Substantia nigra (tissue), 51 donors: ENCODE measurements at places on chromosomes 13 and 19.

GRCh38 chr19:41753159-41753558 lies 2.2 kb upstream of the CEACAM6 start:
- DNase-seq: peak; percentile 7

GRCh38 chr19:52200044-52200443 lies 10.2 kb downstream of the PPP2R1A start:
- DNase-seq: no peak

GRCh38 chr13:25692099-25692498 lies 320.3 kb downstream of the ATP8A2 start:
- no peak for DNase-seq

GRCh38 chr19:55624109-55625003 lies at the start of gene ZNF784:
Gene ZNF784, minus strand, starts transcription at chr19:55624566. Its CDS starts 5 bp downstream, at chr19:55624561.
- DNase-seq: peak; percentile 93

GRCh38 chr19:35955881-35956634 lies 19.9 kb downstream of the LRFN3 start:
- DNase-seq: no peak

DNA sequence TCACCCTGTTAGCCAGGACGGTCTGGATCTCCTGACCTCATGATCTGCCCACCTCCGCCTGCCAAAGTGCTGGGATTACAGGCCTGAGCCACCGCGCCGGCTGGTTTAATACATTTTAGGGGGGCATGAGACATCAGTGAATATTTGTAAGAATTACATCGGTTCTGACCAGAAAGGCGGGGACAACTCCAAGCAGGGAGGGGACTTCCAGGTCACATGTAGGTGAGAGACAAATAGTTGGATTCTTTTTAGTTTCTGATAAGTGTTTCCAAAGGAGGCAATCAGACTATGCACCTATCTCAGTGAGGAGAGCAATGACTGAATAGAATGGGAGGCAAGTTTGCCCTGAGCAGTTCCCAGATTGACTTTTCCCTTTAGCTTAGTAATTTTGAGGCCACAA lies 3.7 kb upstream of the ZNF552 start:
- DNase-seq: no peak

- DNase-seq: no peak
Observed at GRCh38 chr19:51064534-51065220, at the start of gene KLK13. Gene KLK13, minus strand, starts transcription at chr19:51065092. Its CDS starts 25 bp downstream, at chr19:51065067.

GRCh38 chr13:109764470-109765291 lies 21.7 kb downstream of the IRS2 start:
- DNase-seq: peak; percentile 37

DNA sequence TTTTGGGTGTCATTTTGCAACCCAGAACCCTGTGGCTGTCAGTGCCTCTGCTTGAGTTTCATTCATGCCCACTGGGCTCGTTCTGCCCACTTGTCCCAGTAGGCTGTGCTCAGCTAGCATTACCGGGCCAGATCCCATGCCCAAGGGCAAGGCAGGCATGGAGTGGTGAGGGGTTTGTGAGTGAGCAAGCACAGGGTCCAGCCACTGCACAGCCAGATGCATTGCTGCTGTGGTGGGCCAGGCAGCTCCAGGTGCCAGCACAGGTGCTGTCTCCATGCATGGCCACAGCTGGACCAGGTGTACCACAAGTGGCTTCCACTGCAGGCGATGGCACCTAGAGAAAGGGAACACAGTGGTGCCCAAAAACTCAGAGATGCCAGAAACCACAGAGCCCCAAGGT lies 1671.2 kb downstream of the OLFM4 start:
- no peak for DNase-seq

GRCh38 chr19:2389594-2389993 lies 29.5 kb downstream of the TMPRSS9 start:
- no peak for DNase-seq

DNA sequence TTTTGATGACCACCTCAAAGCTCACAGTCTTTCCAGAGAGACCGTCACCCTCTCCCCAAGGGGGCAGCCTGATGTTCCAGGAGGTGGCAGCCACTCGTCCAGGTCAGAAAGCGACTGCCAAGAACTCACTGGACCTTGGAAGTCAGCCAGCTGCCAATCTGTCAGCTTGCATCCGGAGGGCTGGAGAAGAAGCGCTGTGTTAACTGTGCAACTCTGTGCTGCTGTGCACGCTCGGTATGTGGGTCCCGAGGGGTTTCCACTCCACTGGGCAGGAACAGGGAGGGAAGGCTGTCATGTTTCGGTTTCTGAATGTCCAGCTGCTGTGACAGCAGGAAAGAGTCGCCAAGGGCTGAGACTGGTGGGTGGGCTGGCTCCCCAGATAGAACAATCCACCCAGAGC lies 89.2 kb downstream of the CACNA1A start:
- no peak for DNase-seq

DNA sequence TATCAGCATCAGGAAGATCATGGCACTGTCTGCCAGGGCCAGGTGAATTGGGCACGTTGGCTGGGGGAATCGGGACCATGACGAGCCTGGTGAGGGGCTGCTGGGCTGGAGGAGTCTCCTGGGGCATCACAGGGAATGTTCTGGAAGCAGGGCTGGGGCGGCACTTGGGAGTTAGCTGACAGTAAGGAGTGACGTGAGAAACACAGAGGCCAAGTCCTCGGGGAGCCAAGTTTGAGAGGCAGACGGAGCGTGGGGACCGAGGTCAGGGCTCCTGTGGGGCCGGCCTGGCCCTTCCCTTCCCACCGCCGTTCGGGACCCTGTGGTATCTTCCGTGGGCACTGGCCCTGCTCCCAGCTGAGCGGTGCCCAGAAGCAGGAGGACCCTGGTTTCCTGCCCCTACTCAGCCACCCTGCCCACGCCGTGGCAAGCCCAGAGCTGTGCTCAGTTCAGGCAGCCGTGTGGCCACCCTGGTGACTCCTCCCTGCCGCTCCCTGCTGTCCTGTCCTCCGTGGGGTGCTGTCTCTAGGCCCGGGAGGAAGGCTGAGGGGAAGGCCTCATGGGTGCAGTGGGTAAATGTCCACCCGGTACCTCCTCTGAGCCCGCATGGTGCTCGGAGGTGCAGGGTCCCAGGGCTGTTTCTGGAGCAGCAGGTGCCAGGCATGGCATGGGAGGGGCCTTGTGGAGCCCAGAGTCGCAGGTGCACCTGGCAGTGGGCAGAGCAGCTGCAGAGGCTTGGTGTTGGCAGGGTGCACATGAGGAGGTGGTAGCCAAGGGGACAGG lies 25.2 kb downstream of the CRTC1 start:
- no peak for DNase-seq

DNA sequence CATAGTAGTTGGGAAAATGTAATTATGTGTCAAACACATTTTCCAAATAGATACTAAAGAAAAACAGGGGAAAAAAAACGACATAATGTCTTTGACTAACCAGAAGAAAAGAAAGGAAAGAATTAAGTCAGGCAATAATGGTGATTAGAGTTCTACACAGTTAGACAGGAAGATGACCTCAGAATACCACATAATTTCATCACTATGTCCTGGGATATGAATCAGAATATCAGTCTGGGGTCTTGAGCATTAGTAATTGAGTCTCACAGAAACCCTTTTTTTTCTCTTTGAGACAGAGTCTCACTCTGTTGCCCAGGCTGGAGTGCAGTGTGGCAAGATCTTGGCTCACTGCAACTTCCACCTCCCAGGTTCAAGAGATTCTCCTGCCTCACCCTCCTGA lies 503.4 kb downstream of the SLITRK1 start:
- DNase-seq: no peak

DNA sequence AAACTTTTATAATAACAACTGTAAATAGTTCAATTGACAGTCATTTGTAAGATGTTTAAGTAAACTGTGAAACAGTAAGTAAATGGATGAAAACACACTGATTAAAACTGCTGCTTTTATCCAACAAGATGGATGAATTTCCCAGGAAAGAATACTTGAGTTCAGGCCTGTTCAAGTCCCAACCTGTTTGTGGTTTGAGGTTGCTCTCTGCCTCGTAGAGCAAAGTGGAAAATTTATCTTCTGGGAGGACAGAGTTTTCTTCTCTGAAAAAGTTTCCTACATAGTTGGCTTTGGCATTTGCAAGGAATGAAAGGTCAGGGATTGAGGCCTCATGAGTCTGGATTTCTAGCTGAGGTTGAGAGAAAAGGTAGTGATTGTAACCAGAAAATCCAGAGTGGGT lies 15.2 kb upstream of the ZNF543 start:
- DNase-seq: no peak
